Anterior cingulate cortex (tissue), 58 donors: ENCODE measurements at places on chromosomes 3 and 15.

DNA sequence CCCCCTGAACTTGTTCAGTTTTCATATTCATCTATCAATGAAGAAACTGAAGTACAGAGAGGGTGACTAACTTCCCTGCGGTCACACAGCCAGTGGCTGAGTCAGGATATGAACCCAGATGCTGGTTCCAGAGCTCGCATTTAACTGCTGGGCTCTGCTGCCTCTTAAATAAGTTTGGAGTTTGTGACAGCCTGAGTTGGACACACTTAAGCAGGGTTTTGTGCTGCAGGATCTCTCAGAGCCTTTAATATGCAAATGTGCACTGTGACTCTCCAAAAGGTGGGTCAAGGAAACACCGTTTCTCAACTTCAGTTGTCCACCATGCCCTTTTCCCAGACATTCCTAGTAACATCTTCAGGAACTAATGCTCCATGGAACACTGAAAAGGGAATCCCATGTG lies 45.8 kb downstream of the EBLN2 start:
- no peak for DNase-seq

DNA sequence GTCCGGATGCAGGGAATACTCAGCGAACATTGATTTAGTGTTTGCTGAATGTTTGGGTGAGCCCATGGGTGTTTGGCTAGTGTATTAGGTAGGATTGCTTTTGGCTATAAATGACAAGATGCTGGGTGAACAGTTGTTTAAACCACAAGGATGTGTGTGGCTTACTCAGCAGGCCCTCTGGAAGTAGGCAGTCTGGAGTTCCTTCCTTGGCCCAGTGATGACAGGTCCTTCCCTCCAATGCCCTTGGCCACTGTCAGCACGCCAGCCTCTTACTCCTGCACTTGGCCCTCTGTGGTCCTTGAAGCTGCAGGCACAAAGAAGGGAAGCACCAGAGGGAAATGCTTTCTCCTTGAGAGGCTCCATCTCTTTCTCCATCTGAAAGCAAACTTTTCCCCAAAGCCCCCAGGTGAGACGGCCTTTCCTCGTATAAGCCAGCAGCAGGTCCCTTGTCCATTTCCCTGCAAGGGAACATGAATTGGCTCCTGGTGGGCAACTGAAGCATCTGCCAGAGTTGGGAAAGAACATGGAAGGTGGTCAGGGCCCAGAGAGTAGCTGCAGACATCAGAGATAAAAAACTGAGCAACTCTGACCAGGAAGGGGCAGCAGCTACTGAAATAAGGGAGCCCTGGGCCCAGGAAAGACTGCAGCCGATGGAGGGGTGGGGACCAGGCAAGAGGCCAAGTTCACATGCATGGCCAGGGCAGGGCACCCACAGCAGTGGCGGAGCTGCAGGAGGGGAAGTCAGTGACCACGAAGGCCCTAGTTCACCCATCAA lies 105.0 kb downstream of the TPRA1 start:
- DNase-seq, result no peak

GRCh38 chr3:57973715-57974477 lies 34.3 kb upstream of the FLNB start:
- no peak for DNase-seq

GRCh38 chr3:107850681-107851080 lies 240.2 kb downstream of the CD47 start:
- no peak for DNase-seq

GRCh38 chr15:29860872-29861271 lies 38.6 kb upstream of the TJP1 start:
- no peak for DNase-seq

DNA sequence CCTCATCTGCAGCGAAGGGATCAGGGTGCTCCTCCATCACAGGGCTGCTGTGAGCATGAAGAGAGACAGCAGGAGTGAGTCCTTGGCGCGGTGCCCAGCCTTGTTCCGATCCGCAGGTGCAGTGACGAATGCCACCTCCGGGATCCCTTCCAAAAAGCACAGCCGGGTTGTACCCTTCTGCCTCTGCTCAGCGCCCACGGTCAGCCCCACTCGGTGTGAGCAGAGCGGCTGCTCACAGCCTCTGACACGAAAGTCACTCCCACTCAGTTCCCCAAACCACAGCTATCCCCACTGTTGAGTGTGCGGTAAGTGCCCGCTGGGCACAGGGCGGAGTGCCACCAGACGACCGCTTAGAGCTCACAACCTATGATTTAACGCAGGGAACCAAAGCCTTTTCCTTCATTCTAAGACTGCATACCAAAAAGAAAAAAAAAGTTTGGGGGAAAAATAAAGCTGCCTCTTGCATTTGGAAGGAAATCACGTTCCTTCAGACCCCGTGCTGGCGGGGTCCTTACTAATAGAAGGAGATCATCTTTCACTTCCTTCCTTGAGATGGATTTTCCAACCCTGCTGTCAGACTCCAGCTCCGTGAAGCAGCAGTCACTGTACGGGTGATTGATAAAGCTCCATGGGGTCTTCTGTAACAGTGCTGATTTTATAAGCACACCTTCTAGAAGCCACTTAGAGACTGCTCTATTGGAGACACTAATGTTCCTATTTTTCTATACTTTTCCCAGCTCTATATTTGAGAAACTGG lies 34.7 kb upstream of the TUBGCP5 start:
- DNase-seq, result no peak

GRCh38 chr15:55282284-55282833 lies 7.3 kb downstream of the RAB27A start:
- no peak for DNase-seq

- DNase-seq, result no peak
Observed at GRCh38 chr15:28786521-28786920, 61.9 kb downstream of the GOLGA6L7 start.

DNA sequence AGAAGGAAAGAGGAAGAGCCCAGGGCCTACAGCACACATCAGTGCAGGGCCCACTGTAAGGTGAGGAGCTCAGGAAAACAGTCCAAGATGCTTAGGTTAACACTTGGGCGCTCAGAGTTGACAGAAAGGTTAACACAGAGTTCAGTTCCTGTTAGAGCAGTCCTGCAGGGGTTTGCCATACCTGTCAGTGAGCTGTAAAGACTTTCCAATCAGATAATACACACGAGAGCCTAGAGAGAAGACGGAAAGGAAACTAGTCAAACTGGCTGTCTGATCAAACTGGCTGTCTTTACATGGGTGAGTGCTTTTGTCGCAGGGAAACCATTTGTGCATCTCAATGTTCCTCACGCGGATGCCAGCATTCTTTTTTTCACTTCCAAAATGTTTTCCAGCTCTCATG lies 61.4 kb upstream of the ARHGEF26 start:
- DNase-seq, result no peak

DNA sequence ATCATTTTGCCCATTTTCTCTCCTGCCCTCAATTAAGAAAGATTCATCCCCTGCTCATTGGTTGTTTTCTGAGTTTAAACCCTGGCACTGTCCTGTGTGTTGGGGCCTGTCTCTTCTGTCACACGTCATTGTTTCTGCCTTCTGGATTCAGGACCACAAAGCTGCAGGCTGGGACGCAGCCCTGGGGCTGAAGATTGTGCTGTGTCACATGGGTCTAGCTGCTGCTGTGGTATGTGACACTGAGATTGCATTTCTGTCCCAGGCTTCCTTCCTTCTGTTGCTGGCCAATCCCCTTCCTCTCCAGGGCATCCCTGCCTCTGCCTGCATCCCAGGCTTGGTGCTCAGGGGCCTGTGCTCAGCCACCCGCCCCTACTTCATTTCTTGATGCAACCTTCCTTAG lies 28.9 kb downstream of the INSYN1 start:
- DNase-seq, result no peak

DNA sequence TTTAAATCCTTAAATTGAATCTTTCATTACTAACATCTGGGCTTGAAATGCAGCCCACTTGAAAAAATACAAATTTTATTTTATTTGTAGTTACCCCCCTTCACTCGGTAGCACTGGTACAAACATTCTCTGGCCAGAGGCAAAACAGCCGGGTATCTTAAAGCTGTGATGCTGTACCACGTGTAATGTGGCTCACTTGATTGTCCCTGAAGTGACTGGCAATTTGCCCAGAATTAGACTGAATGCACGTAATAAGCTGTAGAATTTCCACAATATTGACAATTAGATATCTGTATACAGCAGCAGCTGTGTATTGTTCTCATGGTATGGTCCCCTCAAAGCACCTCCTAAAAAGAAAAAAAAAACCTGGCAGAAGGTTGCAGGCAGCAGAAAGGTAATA lies 192.8 kb upstream of the TBC1D5 start:
- no peak for DNase-seq

GRCh38 chr3:169041677-169042171 lies 621.8 kb downstream of the MECOM start:
- DNase-seq, result no peak

DNA sequence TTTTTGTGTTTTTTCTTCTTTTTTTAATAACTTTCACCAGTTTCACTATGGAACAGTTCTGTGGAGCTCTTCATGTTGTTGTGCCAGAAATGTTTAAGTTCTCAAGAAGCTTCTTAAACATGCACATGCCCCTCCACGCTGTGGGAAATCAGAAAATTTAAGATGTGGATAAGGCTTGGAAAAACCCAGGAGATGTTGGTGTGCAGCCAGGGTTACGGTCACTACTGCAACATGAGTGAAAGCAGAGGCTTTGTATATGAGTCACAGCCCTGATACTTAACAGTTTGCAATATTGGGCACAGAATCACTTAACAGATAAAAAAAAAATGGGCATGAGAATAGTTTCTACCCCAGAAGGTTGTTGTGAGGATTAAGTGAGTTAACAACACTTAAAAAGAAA lies 399.9 kb downstream of the LRTM1 start:
- DNase-seq, result no peak

GRCh38 chr3:105746231-105746996 lies 122.4 kb downstream of the CBLB start:
- DNase-seq, result no peak

DNA sequence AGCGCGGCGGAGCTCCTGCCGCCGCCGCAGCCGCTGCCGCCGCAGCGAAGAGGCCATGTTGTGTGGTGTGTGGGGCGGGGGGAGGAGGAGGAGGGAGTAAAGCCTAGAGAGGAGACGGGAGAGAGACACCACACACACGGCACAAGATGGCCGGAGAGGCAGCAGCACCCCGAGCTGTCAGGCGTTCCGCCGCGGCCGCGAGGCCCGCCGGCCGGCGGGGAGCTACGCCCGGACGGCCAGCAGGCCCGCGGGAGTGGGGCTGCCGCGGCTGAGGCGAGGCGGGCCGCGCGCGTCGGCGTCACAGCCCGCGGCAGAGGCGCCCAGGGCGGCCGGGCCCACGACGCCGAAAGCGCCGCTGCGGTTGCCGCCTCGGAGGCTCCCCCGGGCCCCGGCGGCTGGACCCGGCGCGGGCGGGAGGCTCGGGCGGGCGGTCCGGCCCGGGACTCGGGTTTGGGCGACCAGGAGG lies 17.4 kb upstream of the CHD2 start:
- DNase-seq, result no peak

GRCh38 chr3:37956723-37957538 lies 33.7 kb upstream of the VILL start:
- DNase-seq, result no peak

GRCh38 chr3:8755097-8755496 lies 14.3 kb downstream of the OXTR start:
- no peak for DNase-seq

DNA sequence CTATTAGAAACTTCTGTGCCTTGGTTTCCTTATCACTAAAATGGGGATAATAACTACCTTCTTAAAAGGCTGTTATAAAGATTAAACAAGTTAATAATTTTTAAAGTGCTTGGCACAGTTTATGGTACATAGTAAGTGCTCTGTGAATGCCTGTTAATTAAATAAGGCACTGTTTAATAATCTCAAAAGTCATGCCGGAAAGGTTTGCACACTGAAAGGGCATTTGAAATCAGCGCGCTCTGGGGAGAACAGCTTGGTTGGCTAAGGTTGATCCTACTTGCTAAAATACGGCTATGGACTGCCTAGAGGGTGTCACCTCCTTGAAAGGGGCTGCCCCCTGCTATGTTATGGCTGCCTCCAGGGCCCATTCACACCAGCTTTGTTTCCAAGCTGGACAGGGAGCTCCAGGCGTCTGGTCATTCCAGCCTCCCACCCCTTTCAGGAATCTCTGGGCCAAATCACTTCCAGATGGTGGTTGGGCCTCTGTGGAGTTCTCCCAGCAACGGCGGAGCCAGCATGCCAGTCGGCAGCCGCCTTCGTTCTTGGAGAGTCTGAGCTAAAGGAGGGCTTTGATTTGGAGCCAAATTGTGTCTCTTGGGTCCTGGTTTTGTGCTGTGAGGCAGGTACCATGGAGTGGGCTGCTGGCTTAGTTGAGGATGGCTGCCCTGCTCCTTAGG lies 5.9 kb downstream of the FLNB start:
- DNase-seq, result peak; percentile 7

DNA sequence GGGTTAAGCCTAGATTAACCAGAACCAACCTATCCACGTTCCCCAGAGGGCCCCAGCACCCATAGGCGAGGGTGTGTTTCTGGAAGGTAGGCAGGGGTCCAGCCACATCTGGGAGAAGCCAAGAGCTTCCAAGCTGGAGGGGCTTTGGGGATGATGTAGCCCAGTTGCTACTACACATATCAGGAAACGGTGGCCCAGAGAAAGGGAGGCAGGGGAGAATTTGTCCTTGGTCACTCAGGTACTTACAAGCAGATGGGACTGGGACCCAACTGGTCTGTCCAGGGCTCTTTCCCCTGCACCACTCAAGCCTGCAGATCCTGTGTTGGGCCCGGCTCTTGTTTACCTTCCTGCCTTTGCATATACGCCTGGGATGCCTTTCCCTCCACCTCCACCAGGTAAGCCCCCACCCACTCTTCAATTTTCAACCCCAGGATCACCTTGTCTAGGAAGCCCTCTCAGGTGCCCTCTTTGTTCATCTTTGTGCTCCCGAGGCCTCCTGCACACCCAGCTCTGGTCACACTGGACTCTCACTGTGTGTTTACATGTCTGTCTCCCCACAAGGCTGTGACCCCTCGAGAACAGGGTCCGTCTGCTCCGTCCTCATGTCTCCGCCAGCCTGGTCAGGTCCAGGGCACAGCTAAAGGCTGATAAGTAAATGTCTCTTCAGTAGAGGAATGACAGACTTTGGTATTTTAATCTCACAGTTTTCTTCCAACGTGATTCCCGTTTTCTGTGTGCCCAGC lies 204.4 kb upstream of the LINGO1 start:
- no peak for DNase-seq

- no peak for DNase-seq
Observed at GRCh38 chr3:20808864-20809263, 622.9 kb upstream of the SGO1 start.

DNA sequence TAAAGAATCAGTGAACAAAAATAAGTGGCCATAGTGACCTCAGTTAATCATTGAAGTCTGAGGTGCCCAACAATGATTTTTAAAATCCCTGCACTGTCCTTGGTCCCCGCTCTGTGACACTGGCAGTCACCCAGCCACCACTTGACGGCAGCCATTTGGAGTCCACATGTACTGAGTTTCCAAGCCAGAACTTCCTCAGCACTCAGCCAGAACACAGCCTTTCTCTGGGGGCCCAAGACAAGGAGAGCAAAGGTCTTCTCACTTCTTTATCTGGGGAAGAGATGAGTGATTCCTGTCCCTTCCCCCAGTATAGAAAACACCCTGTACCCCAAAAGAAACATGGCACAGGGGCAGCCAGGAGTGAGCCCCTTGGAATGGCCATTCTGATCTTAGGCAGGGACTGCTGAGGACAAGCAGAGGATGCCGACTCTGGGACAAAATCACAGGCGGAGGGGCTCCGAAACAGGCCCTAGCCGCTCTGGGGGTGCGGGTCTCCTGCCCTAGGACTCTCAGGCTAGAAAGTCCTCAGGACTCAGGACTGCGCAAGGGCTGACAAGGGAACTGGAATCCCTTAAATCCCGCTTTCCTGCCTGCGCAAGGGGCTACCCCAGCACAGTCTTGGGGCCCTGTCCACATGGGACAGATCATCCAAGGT lies 12.8 kb downstream of the PAK6 start:
- DNase-seq, result no peak
